Osteocyte (in vitro differentiated cells): ENCODE measurements at places on chromosomes 5 and 9.

GRCh38 chr5:16552666-16553343, 64.0 kb downstream of the RETREG1 start:
- DNase-seq: no peak

DNA sequence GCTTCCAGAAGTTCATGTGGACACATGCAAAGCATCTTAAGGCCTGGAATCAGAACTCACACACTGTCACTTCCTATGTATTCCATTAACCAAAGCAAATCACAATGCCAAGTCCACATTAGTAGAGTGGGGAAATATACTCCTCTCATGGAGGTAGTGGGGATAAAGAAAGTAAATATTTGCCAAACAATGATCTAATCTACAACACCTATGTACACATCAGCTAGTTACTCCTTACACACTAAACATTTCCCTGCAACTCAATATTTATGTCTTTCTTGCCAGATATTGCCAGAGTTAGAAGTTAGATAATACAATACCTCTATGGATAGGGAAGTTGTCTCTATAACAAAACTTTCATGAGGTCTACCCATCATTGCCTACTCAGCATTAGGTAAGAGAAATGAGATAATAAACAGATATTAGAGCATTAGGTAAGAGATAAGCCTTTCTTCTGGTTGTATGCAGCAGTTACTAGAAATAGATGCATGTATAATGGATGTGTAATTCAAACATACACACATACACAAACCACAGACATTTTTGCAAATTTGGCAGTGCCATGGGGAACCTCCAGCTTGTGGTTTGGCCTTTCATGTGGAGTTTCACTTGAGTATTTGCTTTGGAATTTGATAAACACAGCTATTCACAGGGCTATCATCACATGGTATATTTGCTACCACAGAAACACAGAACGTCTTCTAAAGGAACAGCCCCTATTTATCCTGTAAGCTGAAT, 196.5 kb downstream of the TLE1 start:
- no peak for DNase-seq

- no peak for DNase-seq
Observed at GRCh38 chr5:56861893-56862485, 46.6 kb downstream of the MAP3K1 start.

- no peak for DNase-seq
Observed at GRCh38 chr5:154311362-154311761, 120.8 kb downstream of the GALNT10 start.

DNA sequence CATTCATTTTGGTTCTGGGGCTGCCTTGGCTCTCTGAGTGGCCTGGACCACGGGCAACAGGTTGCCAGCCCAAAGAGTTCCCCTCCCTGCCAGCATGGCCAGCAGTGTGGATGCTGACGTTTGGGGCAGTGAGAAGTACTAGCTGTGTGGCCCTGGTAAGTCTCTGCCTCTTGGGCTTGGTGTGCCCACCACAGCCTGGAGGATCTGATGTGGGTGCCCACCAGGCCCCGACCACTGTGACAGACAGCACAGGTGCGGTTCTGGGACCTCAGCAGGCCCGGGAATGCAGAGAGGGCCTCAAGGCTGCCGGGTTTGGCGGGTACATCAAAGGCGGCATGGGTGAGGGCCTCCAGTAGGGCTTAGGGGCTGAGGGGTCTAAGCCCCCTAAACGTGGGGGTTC, 33.6 kb upstream of the PITX1 start:
- no peak for DNase-seq

GRCh38 chr5:78060421-78060820, 234.1 kb downstream of the AP3B1 start:
- DNase-seq: no peak

DNA sequence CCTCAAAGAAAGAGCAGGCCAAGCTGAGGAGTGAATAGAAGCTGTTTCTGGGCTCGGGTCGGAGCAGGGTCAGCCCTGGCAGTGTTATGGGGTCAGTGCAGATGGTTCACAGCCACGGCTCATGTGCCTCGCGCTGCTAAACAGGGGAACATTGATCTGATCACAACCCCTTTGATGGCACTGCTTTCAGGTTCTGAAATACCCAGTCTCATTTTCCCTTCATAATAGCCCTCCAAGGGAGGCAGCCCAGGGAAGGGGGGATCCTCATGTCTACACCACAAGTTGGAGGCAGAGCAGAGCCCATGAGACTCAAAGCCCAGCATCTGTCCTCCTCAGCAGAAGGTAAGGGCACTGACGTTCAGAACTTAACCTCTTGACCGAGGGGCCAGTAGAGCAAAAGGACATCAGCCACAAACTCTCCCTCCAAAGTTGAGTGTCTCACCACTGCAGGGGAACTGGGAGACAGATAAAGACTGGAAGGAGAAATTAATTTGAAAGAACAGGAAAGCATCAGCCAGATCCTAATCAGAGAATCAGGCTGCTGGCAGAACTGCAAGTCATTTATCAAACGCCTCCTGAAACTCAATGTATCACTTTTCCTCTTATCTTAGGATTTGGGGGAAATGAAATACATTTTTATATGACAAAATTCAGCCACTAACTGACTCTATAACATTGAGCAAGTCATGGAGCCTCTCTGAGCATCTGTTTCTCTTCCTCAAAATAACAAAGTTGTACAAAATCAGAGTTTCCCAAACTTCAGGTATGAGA, 110.6 kb downstream of the SH3TC2 start:
- DNase-seq: no peak

- DNase-seq: no peak
Observed at GRCh38 chr5:168992687-168993086, 308.3 kb downstream of the SLIT3 start.

GRCh38 chr5:147666419-147666818, 116.1 kb downstream of the JAKMIP2 start:
- no peak for DNase-seq

GRCh38 chr5:108739376-108739775, 8.3 kb upstream of the FER start:
- DNase-seq: no peak

DNA sequence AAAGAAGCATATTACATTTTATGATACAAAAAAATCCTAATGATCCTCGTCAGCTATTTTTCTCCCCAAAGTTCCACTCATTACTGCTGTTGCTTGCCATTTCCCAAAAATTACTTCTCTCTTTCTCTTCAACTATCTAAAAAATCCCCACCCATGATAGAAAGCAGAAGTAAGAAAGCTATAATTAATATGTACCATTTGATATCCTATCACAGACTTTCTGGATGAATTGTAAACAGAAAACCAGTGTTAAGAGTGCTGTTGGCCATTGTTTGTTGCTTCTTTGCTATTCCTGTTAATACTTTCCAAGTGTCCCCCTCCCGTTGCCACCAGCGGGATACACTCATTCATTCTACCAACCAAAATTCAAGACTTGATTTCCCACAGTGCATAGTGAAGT, 136.3 kb upstream of the SMARCA2 start:
- no peak for DNase-seq

- no peak for DNase-seq
Observed at GRCh38 chr9:116087246-116087645, 66.3 kb upstream of the PAPPA start.

- DNase-seq: no peak
Observed at GRCh38 chr9:38160613-38161215, 91.7 kb upstream of the SHB start.

DNA sequence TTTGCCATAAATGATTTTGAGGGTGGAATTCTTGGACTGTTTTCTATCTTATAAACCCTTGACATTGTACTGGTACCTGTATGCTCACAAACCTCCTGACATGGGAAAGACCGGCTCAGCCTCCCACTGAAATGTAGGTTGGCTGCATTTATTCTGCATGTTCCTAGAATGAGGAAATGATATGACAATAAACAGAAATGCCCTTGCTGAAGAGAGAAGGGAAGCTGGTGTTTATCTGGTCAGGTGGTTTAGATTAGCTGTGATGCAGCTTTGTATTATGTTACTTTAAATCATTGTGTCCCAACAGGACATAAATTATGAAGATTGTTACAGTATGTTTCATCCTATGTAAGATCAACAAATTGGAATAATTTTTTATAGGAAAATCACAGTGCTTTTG, 23.1 kb upstream of the CATSPER3 start:
- DNase-seq: no peak

- peak; percentile 90 for DNase-seq
Observed at GRCh38 chr5:124628721-124629596, 117.5 kb downstream of the ZNF608 start.

- no peak for DNase-seq
Observed at GRCh38 chr5:131416729-131417128, 152.9 kb downstream of the CDC42SE2 start.
